HT1080 (cell line): ENCODE measurements at places on chromosomes 13 and 19. TPM values are rescaled to one million over a fixed set of nuclear protein-coding genes. Genes with fewer than 3 reads are reported as not detected.

Gene SLC25A30
- 3.0 and 12.9 TPM in 2 replicates for total RNA-seq

DNA sequence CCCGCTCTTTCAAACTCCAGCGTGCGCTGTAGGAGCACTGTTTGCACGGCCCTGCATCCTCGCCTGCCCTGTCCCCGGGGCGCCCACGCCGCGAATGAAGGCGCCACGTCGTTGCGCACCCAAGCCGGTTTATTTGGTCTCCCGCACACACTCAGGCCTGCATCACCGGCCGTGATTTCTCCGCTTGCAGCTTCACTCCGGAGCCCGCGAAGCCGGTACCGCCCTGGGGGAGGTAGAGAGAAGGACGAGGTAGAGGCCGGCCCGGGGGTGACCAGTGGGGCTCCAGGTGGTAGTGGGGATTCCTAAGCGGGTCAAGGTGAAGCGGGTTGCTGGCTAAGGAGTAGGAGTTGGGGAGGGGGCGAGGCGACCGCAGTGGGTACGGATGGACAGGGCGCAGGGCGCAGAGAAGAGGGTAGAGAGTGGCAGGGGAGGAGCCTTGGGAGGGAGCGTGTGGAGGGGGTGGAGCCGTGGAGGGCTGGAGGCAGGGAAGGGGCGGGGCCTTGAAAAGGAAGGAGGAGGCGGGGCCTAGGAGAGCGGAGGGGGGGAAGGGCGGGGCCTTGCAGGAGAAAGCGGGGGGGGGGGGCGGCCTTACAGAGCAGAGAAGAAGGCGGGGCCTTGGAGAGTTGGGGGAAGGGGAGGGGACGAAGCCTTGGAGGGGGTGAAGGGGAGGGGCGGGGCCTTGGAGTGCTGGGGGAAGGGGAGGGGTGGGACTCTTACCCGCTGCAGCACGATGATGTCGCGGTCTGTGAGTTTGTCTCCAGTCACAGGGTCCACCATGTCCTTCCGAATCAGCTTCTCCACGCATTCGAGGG is 24.6 kb downstream of the NOSIP start:
- DNase-seq, result no peak

Gene LHB
- total RNA-seq, result not detected in 2 replicates

DNA sequence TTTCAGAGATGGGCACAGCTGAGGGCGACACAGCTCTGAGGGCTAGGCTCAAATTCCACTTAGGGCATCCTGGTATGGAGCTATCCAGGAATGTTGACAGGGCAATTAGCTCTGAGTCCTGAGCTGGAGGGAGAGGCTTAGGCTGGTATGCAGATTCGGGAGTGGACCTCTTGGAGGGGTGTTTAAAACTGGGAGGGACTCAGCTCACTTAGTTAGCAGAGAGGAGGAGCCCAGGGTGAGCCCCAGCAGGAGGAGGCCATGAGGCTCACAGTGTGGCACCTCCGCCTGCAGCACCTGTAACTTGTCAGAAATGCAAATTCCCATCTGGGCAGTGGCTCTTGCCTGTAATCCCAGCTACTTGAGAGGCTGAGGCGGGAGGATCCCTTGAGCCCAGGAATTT is 10.2 kb upstream of the NOP53 start:
- DNase-seq, result no peak

- no peak for DNase-seq
Measured at GRCh38 chr13:33446821-33447725, 161.5 kb upstream of the STARD13 start.

- DNase-seq, result peak; percentile 33
Measured at GRCh38 chr19:40521276-40521675, 54.5 kb downstream of the SPTBN4 start.

- no peak for DNase-seq
Measured at GRCh38 chr13:109788372-109789111, 2.2 kb upstream of the IRS2 start.

Gene DUS3L
- 56.5 and 71.8 TPM in 2 replicates for total RNA-seq

GRCh38 chr13:113153810-113154748 is 4.4 kb upstream of the PROZ start:
- DNase-seq, result peak; percentile 9

Gene AXL
- 613 and 754 TPM in 2 replicates for total RNA-seq

Gene ELSPBP1
- total RNA-seq, result not detected in 2 replicates

- peak; percentile 84 for DNase-seq
Measured at GRCh38 chr13:29993716-29994488, 143.5 kb upstream of the UBL3 start.

Gene THSD8
- total RNA-seq, result not detected in 2 replicates

DNA sequence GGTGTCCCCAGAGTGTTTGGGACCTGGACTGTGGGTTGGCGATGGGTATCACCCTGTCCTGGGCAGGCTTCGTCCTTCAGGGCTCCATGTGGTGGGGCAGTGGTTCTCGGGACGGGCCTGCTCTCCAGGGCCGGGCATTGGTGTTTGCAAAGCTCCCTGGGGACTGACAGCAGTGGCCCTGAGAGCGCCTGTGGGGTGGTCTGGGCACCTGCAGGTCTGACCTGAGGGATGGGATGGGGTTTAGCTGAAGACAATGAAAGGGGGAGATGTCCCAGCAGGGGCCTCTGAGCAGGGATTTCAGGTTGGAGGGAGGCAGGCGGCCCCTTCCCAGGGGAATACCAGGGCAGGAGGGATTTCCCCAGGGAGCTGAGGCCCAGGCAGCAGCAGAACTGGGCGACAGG is 68.3 kb upstream of the MCF2L start:
- DNase-seq, result no peak

- DNase-seq, result no peak
Measured at GRCh38 chr19:18790566-18791314, at the start of gene COMP. Gene COMP (minus strand): TSS chr19:18791305. CDS start chr19:18791269, 36 bp downstream.

Gene PRODH2
- not detected in 2 replicates for total RNA-seq

Gene F10
- total RNA-seq, result not detected in 2 replicates

Gene SMAD9
- 2.1 and 2.8 TPM in 2 replicates for total RNA-seq

DNA sequence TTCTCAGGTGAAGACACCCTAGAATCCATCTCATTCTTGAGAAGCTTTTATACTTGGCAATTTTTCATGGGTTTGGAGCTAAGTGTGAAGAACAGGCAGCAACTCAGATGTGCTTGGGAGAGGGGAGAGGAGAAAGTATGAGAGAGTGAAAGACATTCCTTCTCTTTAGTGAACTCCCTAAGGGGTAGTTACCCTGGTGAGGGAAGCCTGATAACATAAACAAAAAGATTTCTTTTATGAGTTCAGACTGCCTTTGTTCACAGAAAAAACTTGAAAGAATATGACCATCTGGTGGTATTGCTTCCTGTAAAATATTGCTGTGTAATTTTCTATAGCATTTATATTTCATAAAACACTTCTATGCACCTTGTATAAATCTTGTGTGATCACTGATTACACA is at the start of gene STOML3:
STOML3 (minus strand) TSS at position 139 of the 400 bp plus-strand sequence; CDS start at position 29, 110 bp downstream.
- no peak for DNase-seq

DNA sequence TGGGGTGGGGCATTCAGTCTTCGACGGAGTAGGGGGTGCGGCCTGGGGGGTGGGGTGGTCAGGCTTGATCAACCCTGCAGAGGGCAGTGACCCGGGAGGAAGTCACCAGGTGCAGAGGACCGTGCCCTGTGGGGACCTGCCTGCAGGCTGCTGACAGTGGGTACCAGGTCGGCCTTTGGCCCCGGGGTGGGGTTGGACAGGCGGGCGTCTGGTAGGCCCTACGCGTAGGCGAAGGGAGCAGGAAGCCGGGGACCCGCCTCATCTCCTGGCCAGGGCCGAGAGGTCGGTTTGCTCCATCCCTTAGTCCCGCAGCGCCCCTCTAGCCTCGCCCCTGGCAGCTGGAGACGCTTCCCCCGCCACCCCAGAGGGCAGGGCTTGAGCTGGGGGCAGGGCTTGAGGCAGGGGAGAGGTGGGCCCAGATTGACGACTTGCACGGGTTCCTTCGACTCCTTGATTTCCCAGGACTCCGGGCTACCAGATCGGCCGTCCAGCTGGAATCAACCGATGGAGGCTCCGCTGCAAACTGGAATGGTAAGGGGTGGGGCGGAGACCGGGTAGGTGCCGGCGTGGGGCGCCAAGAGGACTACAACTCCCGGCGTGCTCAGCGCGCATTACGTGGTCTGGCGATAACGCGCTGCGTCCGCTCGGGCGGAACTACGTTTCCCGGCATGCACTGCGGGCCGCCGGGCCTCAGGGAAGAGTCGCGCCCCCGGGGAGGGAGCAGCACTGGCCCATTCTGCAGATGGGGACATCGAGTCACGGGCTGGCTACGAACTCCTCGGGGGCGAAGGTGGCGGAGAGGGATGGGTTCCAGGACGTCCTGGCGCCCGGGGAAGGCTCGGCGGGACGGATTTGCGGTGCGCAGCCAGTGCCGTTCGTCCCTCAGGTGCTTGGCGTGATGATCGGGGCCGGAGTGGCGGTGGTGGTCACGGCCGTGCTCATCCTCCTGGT is at the start of gene PNPLA6:
PNPLA6 (plus strand) TSS at position 671 of the 951 bp plus-strand sequence; CDS start at position 743, 72 bp downstream.
- DNase-seq, result peak; percentile 88

DNA sequence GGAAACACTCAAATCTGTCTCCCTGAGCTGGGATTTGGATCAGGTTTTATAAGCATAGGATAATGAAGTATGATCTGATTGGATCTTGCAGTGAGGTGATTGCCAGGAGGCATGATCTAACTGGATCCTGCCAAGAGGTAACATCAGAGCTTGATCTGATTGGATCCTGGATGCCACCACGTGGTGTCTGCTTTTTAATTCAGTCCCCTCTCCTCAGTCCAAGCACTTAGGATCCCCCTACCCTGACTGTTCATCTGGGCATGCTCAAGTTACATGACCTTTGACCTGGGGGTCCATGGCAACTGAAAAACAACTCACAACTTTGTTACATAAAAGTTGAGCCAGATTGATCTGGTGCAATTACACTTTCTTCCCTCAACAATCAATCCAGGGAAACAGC is 47.5 kb upstream of the LSM14A start:
- no peak for DNase-seq

Gene NLRP9
- not detected in 2 replicates for total RNA-seq

Gene TEX26
- not detected in 2 replicates for total RNA-seq

Gene RAB11B
- total RNA-seq, result 9.6 and 10.7 TPM in 2 replicates

Gene CEACAM4
- total RNA-seq, result not detected in 2 replicates

DNA sequence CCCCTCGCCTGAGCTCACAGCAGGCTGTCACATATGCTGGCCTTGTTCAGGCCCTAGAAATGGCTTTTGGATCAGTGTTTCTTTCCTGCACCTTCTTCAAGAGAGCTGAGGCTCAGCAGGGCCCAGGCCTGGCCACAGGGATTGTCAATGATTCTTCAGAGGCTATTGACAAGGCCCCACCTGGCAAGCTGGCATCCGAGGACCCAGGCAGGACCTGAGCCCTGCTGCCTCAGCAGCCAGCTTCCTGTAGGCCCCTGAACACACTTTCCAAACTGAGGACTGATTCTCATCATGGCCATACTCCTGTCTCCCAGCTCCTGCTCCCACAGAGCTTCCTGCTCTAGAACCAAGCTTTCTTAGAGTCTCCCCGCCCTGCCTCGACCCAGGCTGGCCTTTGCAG is 136.8 kb downstream of the UQCRFS1 start:
- DNase-seq, result no peak

DNA sequence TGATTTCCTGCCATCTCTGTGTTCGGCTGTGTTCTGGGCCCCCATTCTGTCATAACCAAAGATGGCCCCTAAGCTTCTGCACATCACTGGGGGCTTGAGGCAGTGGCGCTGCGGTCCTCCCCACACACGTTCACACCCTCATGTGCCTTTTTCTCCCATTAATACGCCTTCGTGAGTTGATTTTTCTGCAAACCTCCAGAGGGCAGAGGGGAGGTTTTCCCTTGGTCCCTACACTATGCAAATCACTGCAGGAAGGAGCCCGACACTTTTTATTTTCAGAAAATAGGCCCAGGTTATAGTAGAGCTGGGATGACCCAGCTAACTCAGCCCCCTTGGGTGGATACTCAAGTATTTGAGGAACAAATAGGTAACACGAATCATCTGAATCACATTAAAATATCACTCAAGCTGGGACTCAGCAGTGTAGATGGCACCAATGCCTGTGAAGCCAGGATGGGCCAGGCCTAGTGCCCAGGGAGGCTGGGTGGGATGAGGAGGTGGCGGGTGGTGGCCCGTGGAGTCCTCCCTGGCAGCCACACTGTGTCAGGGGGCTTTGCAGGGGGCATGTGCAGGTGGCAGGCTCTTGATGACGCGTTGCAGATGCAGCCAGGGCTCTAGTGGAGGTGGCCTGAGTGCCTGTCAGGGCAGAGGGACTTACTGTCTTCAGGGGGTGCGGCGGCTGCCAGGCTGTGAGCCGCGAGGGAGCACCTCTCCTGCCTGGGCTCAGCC is 234.3 kb downstream of the TEX29 start:
- DNase-seq, result no peak

GRCh38 chr13:112244495-112245177 is 131.5 kb upstream of the SPACA7 start:
- no peak for DNase-seq

- DNase-seq, result no peak
Measured at GRCh38 chr13:31786011-31786410, 46.7 kb downstream of the RXFP2 start.
